Thoracic aorta (tissue), 2 donors: ENCODE measurements at places on chromosomes 3 and 15. TPM values are rescaled to one million over a fixed set of nuclear protein-coding genes. Genes with fewer than 3 reads are reported as not detected.

GRCh38 chr3:25480811-25481210, 52.7 kb downstream of the RARB start:
- no peak for DNase-seq

The CAPN3 gene
- total RNA-seq = 19.8 TPM

The GHSR gene
- not detected for total RNA-seq

The P2RY13 gene
- 1.4 TPM for total RNA-seq

The SCAPER gene
- total RNA-seq = 29.6 TPM

DNA sequence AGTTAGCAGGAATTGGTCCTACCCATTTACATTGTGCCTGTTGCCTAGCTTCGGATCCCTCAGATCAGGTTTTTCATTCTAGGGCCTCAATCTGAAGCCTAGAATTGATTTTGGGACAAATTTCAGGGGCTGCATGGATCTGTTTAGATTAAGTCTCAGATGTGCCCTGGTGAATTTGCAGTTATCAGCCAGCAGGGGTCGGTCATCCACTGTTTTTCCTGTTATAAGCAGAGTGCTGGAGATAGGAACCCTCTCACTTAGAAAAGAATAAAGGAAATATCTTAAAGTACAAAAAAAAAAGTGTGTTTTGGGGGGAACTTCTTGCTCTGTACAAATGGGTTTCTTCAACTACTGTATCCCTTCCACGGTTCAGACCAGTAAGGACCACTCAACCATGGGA, 212.5 kb downstream of the BCHE start:
- DNase-seq = no peak

DNA sequence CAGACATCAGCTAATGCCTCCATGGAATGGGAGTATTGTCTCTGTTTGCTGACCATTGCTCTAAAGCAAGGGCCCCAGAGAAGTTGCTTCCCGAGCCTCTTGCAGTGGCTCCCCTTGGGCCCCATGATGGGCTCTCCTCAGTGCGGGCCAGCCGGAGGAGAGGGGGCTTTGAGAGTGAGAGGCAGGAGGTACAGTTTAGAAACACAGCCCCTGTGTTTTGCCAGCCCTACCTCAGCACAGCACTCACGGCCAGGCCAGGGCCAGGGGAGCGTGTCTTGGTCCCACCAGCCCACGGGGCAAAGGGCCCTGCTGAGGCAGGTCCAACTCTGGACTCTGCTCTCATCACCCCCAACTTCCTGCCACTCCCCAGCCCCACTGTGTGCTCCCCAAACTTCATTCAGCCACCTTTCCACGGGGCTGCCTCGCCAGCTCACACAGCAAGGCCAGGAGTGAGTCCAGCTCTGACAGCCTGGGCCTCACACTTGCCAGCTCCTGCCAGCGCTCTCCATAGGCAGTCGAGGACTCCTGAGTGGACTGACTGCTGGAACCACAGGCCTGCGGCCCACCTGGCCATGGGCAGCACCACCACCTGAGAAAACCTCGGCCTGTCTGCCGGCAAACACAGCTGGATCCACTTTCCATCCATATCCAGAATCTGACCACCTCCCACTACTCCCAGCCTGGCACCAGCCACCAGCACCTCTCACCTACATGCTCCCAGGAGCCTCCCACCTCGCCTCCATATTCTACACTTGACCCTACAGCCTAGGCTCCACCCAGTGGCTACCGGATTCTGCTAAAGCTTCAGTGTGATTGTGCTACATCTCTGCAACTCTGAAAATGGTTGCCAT, 99.0 kb downstream of the TLE3 start:
- DNase-seq = no peak

The AGBL1 gene
- not detected for total RNA-seq

- DNase-seq = no peak
These were observed 66.5 kb upstream of the TBL1XR1 start for GRCh38 chr3:177263615-177264368.

DNA sequence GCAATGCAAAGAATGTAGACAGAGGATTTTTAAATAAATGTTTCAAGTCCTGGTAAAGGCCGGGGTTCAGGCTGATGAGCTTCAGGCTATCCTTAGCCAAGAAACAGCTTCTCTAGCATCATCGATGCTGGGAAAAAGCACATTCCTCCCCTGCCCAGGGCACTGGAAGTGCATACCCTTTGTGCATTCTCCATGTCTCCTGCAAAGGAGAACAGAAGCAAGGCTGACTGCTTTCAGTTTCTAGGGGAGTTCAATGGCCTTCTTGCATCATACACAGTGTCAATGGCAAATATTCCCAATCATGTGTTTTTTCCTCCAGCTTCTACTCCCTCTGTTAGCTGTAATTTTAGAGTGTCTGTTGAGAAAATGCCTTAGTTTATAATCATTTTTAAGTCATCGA, 59.9 kb downstream of the GPR176 start:
- DNase-seq = no peak

DNA sequence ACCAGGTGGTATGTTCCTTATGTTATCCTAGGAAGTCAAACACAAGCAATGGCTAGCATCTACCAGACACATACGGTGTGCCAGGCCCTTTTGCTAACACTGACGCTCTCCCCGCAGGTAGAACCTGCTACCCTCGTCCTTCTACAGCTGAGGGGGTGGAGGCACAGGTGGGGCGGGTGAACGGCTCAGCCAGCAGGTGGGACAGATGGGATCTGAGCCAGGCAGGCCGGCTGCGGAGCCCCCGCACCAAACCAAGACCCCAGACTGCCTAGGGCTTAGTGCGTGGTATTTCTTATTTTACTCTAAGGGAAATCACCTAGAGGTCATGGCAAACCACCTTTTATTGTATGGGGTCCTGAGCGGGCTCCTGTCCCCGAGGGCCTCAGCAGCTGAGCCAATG, 53.9 kb upstream of the PCSK6 start:
- no peak for DNase-seq

DNA sequence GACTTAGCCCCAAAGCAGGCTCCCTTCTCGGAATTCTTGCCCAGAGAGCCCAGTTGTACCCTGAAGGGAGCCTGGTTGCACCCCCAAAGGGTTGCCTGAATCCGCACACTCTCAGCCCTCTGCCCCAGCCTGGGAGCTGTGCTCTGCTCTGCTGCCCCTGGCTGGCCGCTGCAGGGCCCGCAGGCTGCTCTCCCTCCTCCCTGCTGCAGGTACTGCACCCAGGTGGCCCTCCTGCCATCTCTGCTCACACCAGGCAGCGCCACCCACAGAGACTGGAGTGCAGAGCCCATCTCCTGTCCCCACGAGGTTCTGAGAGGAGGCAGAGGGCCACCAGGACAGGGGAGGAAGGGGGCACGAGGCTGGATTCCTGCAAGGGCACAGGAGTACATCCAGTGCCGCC, 134.2 kb upstream of the NSMCE3 start:
- DNase-seq = no peak

DNA sequence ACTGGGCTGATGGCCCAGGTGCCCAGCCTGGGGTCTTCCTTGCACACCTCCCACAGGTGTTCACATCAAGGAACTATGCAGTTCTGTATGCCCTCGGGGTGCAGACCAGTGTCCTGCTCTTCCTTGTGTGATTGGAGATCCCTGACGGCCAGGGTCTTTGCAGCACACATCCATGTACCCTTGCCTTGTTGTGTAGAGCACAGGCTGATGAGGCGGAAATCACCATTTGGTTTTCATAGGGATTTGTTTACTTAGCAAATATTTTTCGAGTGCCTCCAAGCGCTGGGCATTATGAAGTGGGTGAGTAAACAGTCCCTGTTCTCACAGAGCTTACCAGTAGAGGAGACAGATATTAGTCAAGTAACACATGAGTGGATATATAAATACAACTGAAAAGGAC, 209.3 kb upstream of the UMPS start:
- no peak for DNase-seq

DNA sequence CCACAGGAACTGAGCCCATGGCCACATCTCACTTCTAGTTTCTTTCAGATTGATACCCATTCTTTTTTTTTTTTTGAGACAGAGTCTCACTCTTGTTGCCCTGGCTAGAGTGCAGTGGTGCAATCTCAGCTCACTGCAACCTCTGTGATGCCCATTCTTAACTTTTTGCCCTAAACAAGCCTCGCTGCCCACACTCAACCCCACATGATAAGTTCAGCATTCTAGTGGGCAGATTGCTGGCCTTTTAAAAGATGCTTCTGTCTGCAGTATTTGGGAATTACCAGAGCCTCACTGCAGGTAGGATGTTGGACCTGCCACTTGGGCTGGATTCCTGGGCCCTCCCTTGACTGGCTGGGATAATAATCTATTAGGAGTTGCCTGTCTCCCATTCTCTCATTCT, 51.0 kb downstream of the TRANK1 start:
- no peak for DNase-seq

DNA sequence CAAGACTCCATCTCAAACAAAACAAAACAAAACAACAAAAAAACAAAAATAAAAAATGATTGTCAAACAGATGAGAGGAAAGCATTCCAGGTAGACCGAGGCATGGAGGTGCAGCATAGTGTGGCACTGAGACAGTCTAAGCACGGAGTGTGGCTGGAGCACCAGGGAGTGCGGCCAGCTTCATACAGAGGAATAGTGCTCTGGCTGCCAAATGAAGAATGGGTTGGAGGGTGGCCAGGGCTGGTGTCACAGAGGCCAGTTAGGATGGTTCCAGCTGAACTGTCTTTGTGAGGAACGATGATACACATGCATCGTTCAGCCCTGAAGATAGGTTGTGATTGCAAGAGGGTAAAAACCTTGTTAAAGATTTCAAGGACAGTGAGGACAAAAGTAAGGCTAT, 28.3 kb downstream of the MITF start:
- no peak for DNase-seq

The EAF2 gene
- 3.7 TPM for total RNA-seq

The STRA6 gene
- total RNA-seq = not detected

DNA sequence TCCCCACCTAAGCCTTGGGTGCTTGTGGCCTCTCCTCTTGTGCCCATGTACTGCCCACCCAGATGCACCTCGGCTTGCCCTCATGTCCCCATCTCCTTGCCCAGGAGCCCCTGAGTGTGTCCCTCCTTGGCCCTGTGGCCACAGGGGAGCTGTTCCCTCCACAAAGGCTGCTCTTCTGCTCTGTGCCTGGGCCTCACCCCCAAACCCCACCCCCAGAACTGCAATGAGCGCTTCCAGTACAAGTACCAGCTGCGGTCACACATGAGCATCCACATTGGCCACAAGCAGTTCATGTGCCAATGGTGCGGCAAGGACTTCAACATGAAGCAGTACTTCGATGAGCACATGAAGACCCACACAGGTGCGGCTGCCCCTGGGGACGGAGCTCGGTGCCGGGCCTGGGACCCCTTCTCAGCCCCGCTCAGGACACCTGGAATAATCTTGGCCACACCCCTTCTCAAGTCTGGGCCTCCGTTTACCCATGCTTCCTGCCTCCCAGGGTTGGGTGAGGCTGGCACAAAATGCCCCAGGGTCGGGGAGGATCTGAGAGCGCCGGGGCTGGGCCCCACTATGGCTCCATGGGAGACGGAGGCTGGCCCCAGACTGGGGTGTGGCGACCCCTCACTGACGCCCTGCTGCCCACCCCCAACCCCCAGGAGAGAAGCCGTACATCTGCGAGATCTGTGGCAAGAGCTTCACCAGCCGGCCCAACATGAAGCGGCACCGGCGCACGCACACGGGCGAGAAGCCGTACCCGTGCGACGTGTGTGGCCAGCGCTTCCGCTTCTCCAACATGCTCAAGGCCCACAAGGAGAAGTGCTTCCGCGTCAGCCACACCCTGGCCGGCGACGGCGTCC, 10.3 kb downstream of the ZBTB47 start:
- DNase-seq = no peak

The LXN gene
- total RNA-seq = 32.2 TPM

The XCR1 gene
- total RNA-seq = not detected

DNA sequence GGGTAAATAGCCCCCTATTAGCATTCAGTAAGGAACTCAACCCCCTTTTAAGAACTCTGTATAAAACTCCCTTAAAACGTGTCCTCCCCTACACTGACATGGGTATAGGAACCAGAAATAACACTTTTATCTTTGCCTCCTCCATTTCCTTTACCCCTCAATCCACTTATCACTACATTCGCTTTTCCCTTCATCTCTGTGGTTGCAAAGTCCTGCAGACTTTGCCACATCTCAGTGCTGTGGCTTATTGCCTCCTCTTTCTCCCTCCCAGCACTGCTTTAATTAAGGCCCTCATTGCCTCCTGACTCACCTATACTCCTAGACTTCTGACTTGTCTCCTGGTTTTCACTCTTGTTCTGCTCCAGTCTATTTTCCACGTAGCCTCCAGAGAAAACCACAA, 94.3 kb upstream of the GADL1 start:
- DNase-seq = no peak

The SLC9A9 gene
- 29.6 TPM for total RNA-seq

GRCh38 chr3:53226841-53227407, 28.9 kb downstream of the TKT start:
- no peak for DNase-seq

GRCh38 chr3:189593581-189593980, 37.6 kb upstream of the TP63 start:
- DNase-seq = no peak

- no peak for DNase-seq
These were observed 331.5 kb upstream of the CTDSPL start for GRCh38 chr3:37530047-37530697.

DNA sequence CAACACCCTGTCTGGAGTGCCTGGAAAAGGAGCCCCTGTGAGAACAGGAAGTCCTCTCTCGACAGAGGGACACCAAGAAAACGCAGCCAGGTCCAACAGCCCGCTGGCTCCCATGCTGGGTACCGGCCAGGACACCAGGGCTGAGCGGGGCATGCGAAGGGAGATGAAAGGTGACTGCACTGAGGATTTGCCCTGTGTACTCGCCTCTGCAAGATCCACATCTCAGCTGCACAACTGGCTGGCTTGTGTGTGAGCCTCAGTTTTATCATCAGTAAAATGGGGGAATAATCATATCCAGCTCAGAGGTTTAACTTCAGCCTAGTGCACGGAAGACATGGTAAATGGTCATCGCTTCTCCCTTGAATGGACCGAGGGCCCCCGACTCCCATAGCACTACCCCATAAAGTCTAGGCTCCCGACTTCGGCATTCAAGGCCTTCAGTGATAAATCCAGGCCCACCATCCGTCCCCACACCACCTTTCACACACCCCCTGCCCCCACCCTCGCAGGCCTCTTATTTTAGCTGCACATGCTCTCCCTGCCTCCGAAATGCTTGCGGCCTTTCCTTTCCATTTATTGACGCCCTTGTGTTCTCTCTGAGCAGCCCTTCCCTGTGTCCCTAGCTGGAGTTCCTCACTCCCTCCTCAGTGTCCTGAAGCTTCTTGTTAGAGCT, 15.8 kb downstream of the ISG20 start:
- DNase-seq = no peak

DNA sequence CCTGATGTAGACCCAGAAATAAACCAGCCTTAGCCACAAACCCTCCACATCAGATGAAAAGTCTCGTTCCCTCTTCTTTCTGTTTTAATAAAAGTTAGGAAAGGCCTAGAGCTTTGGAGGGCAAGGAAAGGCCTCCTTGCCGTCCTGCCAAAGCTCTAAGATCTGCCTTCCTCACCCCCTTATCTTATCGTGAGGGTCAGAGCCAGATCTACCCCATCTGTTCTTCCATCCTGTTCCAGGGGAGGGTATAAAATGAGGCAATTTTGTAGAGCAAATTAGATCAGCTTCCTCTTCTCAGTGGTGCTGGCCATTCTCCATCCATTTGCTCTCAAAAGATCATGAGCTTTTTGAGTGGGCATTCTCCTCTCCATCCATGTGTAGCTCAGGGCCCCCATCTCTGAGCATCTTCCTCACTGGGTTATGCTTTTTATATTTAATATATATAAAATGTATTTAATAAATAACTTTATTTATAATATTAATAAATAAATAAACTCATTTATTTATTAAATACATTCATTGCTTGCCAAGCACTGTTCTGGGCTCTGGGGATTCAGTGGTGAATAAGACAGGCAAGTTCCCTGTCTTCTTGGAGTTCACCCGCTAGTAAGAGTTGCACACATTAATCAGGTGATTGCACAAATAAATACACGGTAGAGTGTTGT, 2.0 kb upstream of the SLC24A1 start:
- DNase-seq = no peak
